ENCODE measurements at places on chromosomes 3 and 15.

DNA sequence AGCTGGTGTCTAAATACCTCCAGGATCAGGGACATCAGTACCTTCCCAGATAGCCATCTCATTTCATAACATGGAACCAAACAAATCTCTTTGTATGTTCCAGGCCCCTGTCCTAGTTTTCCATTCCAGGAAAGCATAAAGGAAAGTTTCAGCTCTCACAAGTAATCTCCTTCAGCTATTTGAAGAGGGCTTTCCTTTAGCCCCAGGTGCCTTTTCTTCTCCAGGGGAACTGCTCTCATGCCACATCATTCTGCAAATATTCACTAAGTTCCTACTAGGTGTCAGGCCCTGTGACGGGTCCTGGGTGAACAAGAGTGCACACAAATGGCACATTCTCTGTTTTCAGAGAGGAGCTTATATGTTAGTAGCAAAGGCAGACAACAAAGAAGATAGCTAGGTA is 136.1 kb downstream of the ADAMTS9 start:
- DNase-seq, result no peak

GRCh38 chr3:65749066-65749465 is 289.7 kb downstream of the MAGI1 start:
- no peak for DNase-seq

DNA sequence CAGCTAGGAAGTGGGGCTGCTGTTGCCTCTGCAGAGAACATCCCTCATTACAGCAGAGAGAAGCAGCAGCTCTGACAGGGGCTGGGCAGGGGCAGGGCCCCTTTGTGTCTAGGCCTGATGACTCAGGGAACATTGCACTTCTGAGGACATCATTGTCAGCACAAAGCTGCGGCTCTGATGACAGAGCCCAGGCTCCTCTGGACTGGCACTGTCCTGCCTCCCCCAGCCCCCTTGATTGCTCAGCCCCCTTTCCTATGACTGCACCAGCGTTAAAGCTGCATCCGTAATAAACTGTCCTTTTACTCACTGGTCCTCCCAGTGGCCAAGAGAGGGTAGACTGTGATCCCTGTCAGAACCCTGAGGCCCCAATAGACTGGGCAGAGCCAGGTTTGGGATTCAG is 18.3 kb downstream of the TRH start:
- DNase-seq, result no peak

GRCh38 chr15:50815958-50816590 is 50.6 kb upstream of the SPPL2A start:
- no peak for DNase-seq

- DNase-seq, result no peak
Observed at GRCh38 chr3:188124184-188124583, 29.8 kb upstream of the LPP start.

GRCh38 chr3:196695849-196696226 is 16.2 kb downstream of the CEP19 start:
- DNase-seq, result no peak

GRCh38 chr15:90819850-90820249 is 48.5 kb upstream of the FURIN start:
- DNase-seq, result no peak

DNA sequence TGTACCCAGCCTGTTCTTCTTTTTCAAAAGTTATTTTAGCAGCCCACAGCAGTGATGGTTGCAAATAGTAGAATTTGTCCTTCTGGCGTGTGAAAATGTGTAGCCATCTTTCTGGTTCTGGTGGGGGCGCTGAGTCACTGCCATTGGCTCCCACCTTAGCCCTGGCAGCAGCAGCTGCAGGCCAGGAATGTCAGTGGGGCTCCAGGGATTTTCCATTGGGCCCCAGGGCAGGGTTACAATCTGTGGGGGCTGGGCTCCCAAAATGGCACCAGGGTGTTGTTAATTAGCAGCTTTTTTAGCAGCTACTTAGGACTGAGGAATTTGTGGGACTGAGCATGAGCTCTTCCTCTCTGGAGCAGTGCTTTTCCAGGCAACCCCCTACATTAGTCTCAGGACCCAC is 38.9 kb downstream of the TOPAZ1 start:
- DNase-seq, result no peak

GRCh38 chr3:25751725-25752124 is 31.5 kb downstream of the NGLY1 start:
- DNase-seq, result no peak

GRCh38 chr3:172087198-172087597 is 47.8 kb downstream of the FNDC3B start:
- DNase-seq, result no peak

- no peak for DNase-seq
Observed at GRCh38 chr3:16715281-16715680, 110.1 kb upstream of the DAZL start.

DNA sequence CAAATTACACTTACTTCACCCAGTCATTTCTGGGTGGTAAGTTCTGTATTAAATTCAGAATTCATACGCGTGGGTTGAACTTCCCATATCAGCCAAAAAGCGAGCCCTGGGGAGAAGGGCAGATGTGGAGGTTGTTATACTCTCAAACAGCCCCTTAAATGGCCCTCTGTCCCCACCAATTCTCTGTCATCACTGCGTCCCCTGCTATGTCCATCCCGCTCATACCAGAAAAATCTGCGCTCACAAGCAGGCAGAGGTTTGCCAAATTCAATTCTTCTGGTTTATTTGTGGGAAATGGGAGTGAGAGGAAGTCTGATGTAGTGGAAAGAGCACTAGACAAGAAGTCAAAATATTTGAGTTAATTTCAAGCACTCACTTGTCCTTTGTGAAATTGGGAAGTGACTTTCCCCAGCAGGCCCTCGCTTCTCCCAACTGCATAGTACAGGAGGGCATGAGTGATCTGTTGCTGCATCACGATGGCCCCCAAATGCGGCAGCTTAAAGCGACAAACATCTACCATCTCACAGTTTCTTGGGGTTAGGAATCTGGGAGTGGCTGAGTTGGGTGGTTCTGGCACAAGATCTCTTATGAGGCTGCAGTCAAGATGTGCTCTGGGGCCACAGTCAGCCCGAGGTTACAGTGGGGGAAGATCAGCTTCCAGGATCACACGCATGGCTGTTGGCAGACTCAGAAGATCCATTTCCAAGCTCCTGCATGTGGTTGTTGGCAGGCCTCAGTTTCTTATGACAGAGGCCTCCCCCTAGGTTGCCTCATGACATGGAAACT is 67.7 kb downstream of the CPN2 start:
- no peak for DNase-seq

- no peak for DNase-seq
Observed at GRCh38 chr3:168272343-168272985, 176.7 kb upstream of the GOLIM4 start.

DNA sequence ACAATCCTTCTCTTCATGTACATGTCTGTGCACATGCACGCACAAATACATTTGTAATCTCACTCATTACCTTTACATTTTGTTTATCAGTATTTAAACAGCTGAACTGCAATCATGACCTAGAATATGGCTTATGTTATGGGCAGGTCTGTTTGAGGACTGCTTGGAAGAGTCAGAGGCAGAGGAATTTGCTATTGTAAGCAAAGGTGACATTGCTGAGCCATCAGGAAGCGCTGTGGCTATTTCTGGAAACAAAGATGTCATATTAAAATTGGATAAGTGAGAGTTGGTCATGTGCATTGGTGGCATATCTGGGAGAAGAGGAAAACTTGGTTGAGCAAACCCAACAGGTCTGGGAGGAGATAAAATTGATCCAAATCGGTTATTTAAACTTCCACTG is 41.6 kb downstream of the USF3 start:
- DNase-seq, result no peak

GRCh38 chr15:90838139-90838538 is 30.2 kb upstream of the FURIN start:
- DNase-seq, result no peak

GRCh38 chr3:22231061-22231460 is 480.1 kb upstream of the ZNF385D start:
- no peak for DNase-seq

Data from right cardiac atrium (tissue), 5 donors.